RPMI7951 (cell line): ENCODE measurements at places on chromosomes 6 and 20. TPM values are rescaled to one million over a fixed set of nuclear protein-coding genes. Genes with fewer than 3 reads are reported as not detected.

OR2H1 gene
- not detected in 2 replicates for total RNA-seq

ZKSCAN3 gene
- total RNA-seq: 3.9 and 4.3 TPM in 2 replicates

DNA sequence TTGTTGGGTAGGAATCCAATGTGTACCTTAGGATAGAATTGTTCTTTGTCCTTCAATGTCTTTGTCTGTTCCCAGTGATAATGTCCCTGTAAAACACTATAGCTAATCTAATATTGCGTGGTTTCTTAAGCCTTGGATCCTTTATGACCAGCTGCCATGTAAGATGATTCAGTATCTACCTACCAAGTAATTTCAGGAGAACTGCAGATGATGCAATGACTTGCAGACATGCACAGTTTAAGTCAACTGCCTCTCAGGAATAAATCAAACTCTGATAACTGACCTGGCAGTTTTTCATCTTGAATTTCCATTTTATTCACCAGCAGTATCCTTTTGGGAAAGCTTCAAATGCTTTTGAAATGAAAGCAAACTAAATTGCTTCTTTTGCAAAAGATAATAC, 157.8 kb downstream of the TPBG start:
- DNase-seq: no peak

GRCh38 chr6:51302431-51302830, 483.8 kb downstream of the TFAP2B start:
- DNase-seq: no peak

PNPLA1 gene
- not detected in 2 replicates for total RNA-seq

SLC35D3 gene
- not detected in 2 replicates for total RNA-seq

GRCh38 chr6:114989279-114989964, 646.6 kb upstream of the HS3ST5 start:
- DNase-seq: no peak

DNA sequence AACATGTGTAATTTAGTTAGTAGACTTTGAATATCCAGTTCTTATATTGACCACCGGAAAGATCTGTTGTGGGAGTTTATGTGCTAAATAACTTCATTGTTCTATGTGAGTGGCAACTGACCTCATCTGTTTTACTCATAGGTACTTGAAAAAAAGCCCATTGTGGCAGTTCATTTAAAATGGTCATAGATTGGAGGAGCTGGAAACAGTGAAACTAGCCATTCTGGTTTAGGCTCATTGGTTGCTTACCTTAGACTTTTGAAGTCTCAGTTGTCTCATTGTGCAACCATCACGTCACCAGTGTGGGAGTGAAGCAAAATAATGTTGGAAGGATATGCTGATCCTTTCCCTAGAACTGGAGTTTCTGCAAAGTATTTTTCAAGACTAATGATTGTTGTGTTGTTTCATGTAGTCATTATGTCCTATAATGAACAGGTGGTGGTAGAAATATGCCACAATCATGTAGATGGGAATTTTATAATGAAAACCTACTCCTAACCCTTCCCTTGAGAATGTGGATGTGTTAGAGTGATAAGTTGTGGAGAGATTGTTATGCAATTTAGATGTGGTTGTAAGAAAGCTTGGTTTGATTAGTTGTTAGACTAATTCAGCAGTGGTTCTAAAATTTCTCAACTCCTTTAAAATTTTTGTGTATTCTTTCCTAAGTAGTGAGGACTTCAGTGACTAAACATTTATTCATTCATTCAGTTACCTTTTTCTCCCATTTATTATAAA, 18.3 kb downstream of the DSP start:
- no peak for DNase-seq

TFAP2C gene
- total RNA-seq: 104 and 106 TPM in 2 replicates

TCFL5 gene
- total RNA-seq: 13.7 and 16.2 TPM in 2 replicates

STX16 gene
- total RNA-seq: 12.5 and 17.6 TPM in 2 replicates

- DNase-seq: no peak
These were observed 34.8 kb upstream of the ZFP64 start for GRCh38 chr20:52226370-52226769.

DNA sequence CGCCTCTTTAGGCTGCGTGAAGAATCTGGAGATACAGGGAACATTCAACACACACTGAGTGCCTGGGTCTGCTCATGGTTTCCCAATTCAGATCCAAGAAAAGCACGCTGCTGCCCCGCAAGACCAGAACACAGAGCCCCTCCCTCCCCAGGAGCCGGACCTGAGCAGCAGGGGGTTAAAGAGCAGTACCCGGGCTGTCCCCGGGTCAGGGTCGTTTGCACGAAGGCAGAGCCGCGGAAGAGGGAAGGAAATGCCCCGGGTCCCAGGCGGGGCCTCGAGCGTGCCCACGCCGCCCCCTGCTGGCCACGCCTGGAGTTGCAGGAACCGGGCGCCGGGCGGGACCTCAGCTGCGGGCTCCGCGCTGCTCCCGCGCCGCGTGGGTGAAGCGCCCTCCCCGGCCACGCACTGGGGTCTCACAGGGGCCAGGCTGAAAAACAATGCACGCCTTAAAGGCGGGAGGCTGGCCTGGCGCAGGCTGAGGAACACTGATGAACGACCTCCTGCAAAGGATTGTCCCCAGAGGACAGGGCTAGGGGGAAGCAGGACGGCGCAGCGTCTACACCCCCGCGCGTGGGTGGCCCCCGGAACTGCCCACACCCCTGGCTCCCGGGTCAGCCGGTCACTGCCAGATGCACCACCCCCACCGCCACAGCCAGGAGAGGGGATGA, 48.9 kb downstream of the ANKRD60 start:
- DNase-seq: peak; percentile 76

ZNF512B gene
- total RNA-seq: 2.8 and 4.0 TPM in 2 replicates

GRCh38 chr6:29792123-29793035, 35.2 kb upstream of the HLA-G start:
- DNase-seq: peak; percentile 56

GRCh38 chr6:108961985-108962384, 113.8 kb downstream of the ARMC2 start:
- DNase-seq: peak; percentile 30

DNA sequence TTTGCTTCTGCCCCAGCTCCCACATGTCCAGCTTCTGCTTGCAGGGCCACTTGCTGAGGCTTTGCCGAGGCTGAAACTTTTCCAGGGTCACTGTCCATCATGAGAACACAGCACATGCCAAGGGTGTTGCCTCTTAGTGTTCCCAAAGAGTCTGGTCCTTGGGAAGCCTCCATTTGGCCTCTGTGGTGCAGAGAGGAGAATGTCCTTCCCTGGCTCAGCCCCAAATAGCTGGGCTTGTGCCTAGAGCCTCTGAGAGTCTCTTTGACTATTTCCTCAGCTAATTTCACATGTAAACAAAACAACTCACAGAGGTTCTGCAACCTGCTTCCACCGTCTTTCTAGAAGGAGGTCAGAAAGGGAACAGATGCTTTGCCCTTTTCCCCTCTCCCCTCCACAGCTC, 40.4 kb upstream of the RAB23 start:
- DNase-seq: peak; percentile 37

KCNB1 gene
- not detected in 2 replicates for total RNA-seq

DNA sequence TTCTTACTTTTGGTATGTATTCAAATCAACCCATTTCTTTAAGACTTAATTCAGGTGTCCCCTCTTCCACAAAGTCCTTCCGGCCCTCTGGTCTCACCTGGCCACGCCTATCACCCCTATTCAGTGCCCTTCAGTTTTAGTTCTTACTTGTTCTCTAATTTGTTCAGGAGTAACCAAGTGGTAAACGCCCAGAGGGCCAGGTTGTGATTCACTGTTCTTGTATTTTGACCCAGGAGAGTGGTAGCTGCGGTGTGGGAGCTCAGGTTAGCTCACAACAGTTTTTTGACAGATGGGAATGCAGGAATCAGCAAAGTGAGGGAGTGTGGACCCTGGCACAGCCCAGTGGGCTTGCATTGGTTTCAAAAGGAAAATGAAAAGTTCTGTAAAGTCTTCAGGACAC, 81.7 kb upstream of the RIPOR2 start:
- peak; percentile 15 for DNase-seq

HUS1B gene
- 0.36 and 0.98 TPM in 2 replicates for total RNA-seq

DNA sequence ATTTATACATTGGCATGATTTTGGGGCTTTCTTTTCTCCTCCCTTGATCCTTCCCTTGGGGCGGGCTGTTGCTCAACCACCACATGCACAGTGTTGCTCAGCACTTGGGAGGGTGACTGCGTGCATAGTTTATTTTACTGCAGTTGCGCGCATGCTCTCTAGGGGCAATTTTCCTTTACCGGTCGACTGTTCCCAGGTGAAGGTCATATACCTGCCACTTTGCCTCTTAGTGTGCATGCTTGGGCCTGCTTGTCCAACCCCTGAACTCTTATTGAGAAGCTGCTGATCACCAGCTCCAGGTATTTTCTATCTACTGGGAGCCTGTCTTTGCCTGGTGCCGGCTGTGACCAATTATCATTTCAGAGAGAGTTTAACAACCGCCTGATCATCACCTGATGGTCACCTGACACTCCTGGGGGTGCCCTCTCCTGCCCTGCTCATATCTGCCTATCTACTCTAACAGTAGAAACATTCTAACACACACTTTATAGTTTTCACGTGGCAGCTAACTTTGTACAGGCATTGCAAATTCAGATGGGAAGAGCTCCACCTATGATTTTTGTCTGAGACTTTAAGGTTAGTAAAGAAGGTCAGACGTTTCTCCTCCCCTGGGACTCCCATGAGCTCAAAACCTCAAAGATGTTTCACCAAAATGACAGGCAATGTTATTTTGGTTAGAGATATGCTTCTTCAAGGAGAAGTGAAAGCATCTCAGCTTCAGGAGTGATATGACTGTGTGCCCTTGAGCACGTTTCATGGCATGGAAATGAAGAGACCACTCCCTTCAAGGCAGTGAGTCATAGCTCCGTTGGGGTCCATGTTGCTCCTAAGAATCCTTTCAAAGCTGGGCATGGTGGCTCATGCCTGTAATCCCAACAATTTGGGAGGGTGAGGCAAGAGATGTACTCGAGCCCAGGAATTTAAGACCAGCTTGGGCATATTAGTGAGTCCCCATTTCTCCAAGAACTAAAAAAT, 227.5 kb upstream of the MYLIP start:
- peak; percentile 86 for DNase-seq
